Activated T-helper 1 cell treated with anti-CD3 and anti-CD28 coated beads, Interleukin-12 subunit alpha, Interleukin-12 subunit beta, Interleukin-2, Interleukin-4 antibody, amounts not matched to agents 30 ng/mL and 10 ng/mL and 1 ng/mL, durations not matched to agents 14 hours and 24 hours and 36 hours (primary cell): ENCODE measurements at places on chromosomes 7 and 10. TPM values are rescaled to one million over a fixed set of nuclear protein-coding genes. Genes with fewer than 3 reads are reported as not detected.

The CLDN4 gene
- total RNA-seq = not detected in 2 replicates

DNA sequence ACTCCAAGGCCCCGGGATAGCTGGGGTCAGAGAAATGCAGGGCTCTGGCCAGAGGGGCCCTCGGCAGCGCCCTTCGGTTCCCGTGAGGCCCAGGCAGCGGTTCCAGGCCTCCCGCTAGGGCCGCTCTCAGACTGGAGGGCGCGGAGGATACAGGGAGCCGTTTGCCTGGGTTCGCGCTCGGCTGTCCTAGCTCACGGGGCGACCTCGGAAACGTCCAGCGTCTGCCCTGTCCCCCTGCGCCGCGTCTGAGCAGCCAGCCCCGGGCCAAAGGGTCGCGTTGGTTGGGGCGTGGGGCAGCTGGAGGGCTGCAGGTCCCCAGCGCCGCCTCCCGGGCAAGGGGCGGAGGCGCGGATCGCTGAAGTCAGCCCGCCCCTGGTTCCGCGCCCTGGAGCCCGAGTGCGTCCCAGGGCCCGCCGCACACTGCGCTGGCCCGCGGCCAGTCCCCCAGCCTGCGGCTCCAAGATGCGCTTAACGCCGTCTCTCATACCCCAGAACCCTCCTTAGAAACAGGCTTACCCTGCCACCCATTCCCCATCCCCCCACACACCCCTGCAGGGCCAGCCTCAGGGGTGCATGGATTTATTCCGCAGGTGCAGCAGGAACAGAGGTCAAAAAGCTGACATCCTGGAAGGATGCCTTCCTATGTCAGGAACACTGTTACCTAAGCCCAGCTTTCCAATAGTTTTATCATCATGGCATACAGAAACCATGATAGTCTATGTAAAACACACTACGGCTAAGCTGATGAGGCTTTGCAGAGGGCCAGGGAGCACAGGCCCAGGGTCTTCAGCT, 22.1 kb upstream of the OPN4 start:
- peaks cover 46% of the 10 kb centered on the region for H3K27me3 ChIP-seq
- no peak overlapping the region for H3K27ac ChIP-seq
- no peaks in the 10 kb centered on the region for H3K4me1 ChIP-seq
- no peak overlapping the region for H3K4me3 ChIP-seq
- no peak for DNase-seq

The CNTNAP2 gene
- not detected in 2 replicates for total RNA-seq

DNA sequence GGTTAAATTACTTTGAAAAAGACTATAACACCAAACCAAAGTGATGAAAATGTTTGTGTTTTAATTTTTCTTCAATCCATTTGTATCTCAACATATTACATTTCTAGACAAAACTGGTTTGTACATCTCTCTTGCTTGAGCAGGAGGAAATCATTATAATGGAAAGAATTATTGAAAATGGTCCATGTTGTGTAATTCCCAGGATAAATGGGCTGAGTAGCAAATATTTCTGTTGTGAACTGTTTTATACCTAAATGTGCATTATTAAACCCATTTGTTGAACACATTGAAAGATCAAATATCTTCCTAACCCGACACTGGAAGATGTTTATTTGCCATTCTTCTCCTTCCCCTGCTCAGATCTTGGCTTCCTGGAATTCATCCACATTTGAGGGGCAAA, 14.1 kb upstream of the CDK6 start:
- peaks cover 22% of the 10 kb centered on the region for H3K4me1 ChIP-seq
- H3K36me3 ChIP-seq = peaks cover 3% of the 10 kb centered on the region
- H3K27me3 ChIP-seq = peaks cover 2% of the 10 kb centered on the region
- no peak overlapping the region for H3K27ac ChIP-seq

- H3K27ac ChIP-seq = no peak overlapping the region
- H3K4me3 ChIP-seq = no peak overlapping the region
- peaks cover 8% of the 10 kb centered on the region for H3K27me3 ChIP-seq
These were observed 23.8 kb upstream of the PIK3AP1 start for GRCh38 chr10:96743988-96744585.

DNA sequence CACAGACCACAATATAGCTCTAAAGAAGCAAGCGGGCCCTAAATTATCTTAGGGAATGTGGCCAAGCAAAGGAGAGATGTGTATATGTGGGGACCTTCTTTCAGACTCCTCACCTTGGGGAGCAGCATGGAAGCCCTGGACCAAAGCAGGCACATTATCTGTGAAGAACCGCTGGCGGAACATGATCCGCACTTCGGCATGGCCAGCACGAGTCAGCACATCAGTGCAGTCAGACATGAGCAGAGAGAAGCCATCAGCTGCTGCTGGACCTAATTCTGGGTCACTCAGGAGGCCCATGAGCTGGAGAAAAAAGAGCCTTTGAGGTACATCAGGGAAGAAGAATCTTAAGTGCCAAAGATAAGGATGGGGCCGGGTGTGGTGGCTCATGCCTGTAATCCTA, 14.0 kb downstream of the ZDHHC16 start:
- H3K4me3 ChIP-seq = no peak overlapping the region
- no peak for DNase-seq
- H3K27ac ChIP-seq = peak overlapping the region; percentile 35

The CALML3 gene
- total RNA-seq = not detected in 2 replicates

The AKR1C4 gene
- not detected in 2 replicates for total RNA-seq
